ENCODE measurements at places on chromosomes 7 and 10. TPM values are rescaled to one million over a fixed set of nuclear protein-coding genes. Genes with fewer than 3 reads are reported as not detected.

GRCh38 chr7:131016230-131016629 lies 282.2 kb upstream of the KLF14 start:
- DNase-seq: no peak

PIP gene
- polyA plus RNA-seq: not detected

- no peak for DNase-seq
Observed at GRCh38 chr10:126156012-126156411, 232.3 kb downstream of the ADAM12 start.

- no peak for DNase-seq
Observed at GRCh38 chr10:70555371-70555770, 47.2 kb downstream of the PRF1 start.

MMD2 gene
- 0.13 TPM for polyA plus RNA-seq

DNA sequence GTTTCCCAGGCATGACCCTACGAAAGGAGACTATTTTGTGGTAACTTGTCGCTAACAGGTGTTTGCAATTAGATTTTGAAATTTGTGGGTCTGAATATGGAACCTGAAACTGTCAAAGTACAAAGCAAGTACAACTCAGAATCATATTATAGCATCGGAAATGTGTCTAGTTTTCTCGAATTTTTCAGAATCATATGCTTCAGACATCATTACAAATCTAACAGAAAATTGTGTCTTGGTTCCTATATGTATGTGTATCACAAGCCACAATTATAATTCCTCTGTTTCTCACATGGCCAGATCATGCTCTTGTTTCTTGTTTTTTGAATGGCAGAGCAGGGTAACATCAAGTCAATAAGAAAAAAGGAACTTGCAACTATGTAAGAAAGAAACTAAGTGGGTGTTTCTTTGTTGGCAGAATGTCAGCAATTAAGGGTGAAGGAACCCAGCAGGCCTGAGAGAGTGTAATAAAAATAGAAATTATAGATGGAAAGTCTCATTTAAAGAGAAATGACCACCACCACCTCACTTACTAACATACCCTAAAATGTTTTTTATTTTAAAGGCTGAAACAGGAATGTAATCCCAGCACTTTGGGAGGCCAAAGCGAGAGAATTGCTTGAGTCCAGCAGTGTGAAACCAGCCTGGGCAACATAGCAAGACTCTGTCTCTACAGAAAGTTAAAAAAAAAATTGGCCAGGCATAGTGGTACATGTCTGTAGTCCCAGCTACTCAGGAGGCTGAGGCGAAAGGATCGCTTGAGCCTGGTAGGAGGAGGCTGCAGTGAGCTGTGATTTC lies 51.3 kb downstream of the PRTFDC1 start:
- no peak for DNase-seq

DNA sequence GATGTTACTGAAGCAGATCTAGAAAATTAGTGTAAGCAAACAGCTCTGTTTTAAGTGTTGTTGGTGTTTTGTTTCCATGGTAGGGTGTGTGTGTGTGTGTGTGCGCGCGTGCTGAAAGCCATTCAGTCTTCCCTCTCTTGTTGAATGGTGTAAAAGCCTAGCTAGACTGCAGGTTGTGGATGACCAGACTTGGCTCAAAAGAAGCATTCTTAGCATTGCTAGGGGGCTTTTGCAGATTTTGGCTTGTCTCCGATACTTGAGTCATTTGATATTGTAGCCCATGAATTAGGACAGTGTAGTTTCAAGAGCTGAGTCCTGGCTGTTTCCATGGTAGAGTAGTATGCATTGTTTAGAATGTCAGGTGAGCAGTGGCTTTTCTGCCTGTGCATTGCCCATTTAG lies 99.1 kb downstream of the SND1 start:
- DNase-seq: no peak

DNA sequence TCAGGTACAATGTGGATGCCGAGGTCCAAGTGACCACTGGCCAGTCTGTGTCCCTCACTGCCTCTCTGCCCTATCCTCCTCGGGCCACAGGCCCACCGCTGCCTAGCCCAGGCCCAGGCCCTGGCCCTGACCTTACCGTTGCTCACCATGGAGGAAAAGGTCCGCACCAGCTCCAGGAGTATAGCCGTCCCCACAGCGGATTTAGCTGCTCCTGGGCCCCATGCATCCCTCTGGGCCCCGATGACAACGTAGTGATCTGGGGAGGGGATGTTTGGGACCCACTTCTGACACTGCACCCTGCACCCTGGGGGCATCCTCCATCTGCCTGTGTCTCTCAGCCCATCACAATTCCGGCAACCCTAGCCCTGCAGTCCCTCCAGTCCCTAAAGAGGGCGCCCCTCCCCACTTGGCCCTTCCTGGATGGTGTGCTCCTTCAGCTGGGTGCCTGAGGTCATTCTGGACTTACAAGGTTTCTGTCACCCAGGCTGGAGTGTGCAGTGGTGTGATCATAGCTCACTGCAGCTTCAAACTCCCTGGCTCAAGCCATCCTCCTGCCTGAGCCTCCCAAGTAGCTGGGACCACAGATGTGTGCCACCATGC lies 12.1 kb downstream of the TFR2 start:
- DNase-seq: no peak

GRCh38 chr10:2362331-2362730 lies 625.0 kb upstream of the ADARB2 start:
- no peak for DNase-seq

DNA sequence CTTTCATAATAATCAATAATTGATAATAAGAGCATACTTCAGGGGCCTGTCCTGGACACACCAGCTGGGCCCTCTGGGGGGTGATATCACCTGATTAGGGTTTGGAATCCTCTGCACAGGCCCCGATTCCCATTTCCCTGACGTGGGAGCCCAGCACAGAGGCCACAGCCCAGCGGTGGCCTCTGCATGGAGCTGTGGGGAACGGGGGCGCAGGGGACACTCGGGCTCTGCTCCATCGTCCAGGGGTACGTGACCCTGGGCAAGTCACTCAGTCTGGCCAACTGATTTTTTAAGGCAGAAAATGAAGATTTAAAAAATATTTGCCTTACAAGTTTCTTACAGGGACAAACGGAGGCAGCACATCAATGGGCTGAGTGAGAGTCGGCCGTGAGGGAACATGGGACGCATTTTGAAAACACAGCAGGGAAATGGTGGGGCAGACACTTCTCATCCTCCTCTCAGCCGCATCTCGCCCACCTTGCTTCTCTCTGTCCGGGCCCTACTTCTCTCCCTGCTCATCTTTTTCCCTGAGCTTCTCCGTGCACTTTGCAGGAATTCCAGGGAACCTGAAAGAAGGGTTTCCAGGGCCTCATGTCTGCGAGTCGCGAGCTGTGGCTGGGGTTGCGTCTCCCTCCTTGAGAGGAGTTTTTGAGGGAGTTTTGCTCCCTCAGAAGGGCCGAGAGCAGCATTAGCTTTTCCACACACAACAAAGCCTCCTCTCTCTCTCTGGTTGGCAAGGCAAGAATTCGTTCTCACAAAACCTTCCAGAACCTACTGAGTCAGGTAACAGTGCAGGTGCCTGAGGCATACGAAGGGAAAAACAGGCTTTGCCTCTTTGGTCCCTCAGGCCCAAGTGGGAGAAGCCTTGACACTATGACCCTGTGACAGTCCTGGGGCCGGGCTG lies 312.0 kb downstream of the WDR37 start:
- DNase-seq: no peak

DNA sequence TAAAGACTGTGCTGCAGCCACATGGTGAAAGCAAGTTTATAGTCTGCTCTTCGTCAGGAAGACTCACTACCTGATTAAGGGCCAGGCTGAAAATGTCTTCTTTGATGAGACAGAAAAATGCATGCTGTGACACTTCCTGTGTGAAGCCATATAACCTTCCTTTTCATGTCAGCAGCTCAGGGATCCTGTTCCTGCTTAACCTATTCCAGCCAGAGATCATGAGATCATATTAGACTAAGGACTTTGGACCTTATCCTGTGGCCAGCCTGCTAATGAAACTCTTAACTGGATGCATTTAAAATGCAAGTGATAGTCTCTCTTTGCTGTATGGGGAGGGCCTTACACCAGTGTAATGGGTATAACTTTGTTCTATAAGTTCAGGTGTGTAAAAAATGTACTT lies 165.2 kb downstream of the PTEN start:
- no peak for DNase-seq

GRCh38 chr10:58888957-58889356 lies 287.5 kb upstream of the PHYHIPL start:
- no peak for DNase-seq

DNA sequence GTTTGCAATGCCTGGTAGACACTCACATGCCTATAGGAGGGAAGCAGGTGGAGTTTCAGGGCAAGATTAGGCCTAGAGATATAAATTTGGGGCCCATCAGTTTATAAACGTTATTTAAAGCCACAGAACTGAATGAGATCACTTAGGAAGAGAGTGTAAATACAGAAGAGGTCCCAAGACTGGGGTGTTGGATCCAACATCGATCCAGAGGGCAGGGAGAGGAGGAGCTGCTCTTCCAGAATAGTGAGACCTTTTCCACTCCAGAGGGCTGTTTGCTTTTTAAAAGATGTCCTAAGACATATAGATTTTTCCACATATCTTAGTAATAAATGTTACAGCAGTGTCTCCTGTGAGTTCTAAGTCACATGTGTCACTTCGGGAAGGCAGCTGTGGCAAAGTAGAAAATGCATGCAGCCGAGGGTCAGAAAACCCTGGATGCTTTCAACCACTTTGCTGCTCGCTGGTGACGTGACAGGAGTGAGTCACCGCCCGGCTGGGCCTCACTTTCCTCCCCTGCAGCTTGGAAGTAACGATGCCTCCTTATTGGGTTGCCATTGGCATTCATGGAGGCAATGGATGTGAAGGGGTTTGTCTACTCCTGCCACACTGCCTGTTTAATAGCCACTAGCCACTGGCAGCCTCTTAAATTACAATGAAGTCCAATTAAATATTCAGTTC lies 95.4 kb downstream of the TRIL start:
- DNase-seq: no peak

- DNase-seq: no peak
Observed at GRCh38 chr7:36736899-36737211, 12.6 kb upstream of the AOAH start.

GRCh38 chr7:139587535-139587934 lies 64.0 kb downstream of the CLEC2L start:
- DNase-seq: no peak

- no peak for DNase-seq
Observed at GRCh38 chr7:5396542-5396941, 27.1 kb downstream of the TNRC18 start.

DNA sequence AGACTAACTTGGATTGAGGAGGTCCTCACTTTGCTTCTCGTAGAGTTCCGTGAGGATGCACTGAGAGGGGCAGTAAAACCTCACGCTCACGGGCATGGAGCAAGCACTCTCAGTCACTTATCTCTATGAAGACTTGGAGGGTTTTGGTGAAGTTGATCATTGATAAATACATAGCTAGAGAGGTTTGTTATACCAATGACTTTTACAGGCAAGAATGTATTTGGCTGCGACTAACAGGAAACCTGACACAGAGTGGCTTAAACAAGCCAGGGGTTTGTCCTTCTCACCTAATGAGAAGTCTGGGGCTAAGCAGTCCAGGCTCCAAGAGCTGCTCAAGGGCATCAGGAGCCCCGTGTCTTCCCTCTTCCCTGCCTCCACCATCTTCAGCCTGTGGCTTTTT lies 6.1 kb downstream of the BICC1 start:
- DNase-seq: no peak

DNA sequence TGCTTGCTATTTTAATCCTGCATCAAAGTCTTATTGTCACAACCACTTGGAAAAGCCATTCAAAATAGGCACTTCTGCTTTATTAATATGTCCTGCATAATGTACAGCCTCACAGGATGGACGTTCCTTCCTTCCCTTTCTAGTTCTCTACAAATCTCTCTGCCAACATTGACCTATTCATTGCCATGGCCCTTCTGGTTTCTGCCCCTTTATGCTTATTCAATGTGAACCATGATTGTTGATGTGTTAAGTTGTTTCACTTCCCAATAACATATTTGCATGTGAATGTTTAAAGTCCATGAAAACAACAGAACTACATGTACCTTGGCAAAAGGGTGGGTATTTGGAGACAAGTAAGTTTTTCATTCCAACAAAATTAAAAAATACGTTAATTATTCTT lies 45.7 kb downstream of the COL28A1 start:
- no peak for DNase-seq

TCERG1L gene
- polyA plus RNA-seq: 1.7 TPM

GRCh38 chr7:142556740-142557139 lies 192.5 kb upstream of the PRSS1 start:
- no peak for DNase-seq

TOMM7 gene
- 591 TPM for polyA plus RNA-seq

DNA sequence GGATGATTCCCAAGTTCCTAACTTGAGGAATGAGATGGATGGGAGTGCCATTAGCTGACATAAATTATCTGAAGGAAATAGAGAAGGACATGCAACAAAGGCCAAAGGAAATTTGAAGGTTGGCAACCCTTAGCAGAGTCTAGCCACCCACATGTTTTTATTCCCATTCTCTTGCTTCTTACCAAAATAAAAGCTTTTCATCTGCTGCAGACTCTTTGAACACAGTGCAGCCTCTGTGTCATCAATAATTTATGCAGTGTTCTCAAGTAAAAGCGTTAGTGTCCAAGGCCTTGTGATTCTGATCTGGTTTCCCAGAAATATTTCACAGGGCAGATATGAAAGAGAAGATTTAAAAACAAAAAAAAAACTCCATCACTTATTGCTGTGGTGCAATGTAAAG lies 98.5 kb downstream of the ST7 start:
- no peak for DNase-seq

DNA sequence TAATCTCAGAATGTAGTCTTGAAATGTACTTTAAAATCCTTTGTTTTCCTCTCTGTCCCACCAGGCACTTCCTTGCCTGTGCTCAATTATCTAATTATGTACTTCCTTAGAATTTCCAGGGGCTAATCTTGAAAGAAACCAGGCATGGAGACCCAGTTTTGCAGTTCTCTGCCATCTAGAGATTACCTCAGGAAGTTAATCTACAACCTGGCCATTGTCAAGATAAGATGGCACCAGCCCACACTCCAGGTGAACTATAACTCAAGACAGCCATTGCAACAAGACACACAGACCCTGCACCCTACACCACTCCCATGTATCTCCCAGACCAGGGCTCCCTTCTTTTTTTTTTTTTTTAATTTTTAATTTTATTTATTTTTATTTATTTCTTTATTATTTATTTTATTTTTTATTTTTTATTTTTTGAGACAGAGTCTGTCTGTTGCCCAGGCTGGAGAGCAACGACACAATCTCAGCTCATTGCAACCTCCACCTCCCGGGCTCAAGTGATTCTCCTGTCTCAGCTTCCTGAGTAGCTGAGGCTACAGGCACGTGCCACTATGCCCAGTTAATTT lies 85.9 kb upstream of the TRIM24 start:
- no peak for DNase-seq

- DNase-seq: no peak
Observed at GRCh38 chr7:92973293-92973731, 136.9 kb upstream of the CDK6 start.

Data from left renal cortex interstitium (tissue), 4 donors.